ENCODE measurements at places on chromosomes 6 and 20.

DNA sequence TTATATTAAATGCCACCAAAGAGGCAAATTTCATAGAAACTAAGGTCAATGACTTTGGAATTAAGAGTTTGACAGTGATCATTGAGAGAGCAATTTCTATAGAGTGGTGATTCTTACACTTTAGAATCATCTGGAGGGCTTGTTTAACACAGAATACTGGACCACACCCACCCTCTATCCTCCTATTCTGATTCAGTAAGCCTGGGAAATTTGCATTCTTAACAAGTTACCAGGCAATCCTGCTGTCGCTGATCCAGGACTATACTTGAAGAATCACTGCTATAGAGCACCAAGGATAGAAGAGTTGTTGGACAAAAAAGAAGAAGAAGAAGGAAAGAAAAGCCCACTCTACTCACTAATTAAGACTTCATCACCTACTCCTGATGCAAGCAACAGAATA, 21.3 kb upstream of the TBX18 start:
- DNase-seq: no peak

DNA sequence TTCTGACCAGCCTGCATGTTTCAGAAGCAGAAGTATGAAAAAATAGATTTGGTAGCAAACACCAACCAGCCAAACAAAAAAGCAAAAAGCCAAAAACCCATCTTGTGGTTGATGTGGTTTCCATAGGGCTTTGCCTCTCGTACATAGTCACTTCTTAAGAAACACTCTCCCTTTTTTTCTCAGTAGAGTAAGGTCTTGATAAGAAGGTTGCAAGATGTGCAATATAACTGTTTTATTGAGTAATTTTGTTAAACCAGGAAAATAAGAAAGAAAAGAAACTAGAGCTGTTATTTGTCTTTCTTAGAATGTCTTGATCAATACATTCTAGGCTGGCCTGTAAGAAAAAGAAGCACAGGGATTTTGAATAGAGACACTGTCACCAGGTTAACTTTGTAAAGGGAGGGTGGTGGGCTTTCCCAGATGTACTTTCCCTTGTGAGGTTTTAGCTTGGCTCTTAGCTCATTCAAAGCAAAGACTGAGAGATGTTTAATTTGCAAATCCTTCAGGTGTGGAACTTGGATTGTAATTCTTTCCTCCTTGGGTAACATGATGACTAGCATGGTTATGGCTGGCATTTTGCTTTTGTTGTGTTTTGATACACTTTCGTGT, 49.7 kb downstream of the AKAP12 start:
- no peak for DNase-seq

DNA sequence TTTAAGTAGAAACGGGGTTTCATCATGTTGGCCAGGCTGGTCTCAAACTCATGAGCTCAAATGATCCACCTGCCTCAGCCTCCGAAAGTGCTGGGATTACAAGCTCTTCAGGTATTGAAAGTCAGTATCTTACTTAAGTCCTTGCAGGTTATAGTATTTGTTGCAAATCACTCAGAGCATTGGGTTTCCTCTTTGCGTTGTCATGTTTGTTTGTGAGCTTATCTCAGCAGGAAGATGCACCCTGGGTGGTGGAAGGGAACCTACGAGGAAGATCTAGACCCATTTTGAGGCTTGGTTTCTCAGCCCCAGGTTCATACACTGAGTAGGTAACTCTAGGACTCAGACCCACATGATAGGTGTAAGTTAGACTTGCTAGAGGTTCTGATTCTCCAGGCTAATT, 18.6 kb downstream of the MYH7B start:
- DNase-seq: no peak

DNA sequence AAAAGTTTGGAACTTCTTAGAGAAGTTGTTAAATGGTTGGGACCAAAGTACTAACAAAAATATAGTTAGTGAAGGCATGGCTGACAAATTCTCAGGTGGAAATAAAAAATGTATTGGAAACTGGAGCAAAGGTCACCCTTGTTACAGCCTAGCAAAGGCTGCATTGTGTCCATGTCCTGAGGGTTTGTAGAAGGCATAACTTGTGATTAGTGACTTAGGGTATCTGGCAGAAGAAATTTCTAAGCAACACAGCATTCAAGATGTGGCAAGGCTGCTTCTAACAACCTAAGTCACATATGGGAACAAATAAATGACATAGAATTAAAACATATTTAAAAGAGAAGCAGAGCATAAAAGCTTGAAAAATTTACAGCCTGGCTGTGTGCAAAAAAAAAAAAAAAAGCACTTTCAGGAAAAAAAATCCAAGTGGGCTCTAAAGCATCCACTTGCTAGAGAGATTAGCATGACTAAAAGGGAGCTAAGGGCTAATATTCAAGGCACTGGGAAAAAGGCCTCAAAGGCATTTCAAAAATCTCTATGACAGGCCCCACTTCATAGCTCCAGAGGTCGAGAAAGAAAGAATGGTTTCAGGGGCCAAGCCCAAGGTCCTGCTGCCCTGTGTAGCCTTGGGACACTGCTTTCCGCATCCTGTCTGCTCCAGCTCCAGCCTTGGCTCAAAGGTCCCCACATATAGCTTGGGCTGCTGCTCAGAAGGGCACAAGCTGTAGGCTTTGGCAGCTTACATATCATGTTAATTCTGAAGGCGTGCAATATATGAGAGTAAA, 453.2 kb upstream of the PTCHD4 start:
- no peak for DNase-seq

DNA sequence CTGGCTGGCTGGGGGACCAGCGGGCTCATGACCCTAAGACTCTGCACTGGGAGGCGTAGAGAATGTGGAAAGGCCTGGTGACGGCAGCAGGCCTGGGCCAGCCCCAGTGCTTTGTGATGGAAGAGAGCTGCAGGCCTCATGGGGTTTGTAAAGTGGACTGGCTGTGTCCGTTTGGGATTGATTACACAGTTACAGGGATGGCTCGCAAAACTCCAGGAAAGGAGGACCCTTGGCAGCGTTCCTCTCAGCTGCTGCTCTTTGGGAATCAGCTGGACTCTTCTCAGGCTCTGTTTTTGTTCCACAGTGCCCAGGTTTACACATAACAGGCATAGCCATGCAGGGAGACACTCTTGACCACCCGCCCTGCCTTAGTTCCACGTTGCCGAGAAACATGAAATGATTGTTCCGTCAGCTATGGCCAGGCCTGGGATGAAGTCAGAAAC, 89.0 kb downstream of the SLX4IP start:
- DNase-seq: no peak

All from GM04503 (cell line).